Right atrium auricular region (tissue), 2 donors: ENCODE measurements at places on chromosomes 4 and X. TPM values are rescaled to one million over a fixed set of nuclear protein-coding genes. Genes with fewer than 3 reads are reported as not detected.

DNA sequence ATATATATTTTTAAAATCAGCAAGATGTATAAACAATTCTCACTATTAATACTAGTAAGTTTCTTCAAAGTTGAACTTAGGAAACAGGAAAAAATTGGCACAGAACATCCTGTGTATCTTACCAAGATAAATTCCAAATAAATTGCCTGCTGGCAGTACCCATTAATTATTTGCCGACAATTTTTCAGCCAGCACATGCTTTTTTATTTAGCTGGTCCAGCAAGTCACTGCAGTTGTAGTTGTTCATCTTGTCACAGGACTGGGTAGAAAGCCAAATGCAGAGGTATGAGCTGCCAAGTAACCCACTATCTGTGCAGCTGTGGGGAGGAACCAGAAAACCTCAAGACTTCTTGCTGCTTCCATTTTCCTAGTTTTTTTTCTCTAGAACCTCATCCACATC, 113.4 kb downstream of the PACRGL start:
- no peak for DNase-seq

USP17L28 gene
- not detected for total RNA-seq

DNA sequence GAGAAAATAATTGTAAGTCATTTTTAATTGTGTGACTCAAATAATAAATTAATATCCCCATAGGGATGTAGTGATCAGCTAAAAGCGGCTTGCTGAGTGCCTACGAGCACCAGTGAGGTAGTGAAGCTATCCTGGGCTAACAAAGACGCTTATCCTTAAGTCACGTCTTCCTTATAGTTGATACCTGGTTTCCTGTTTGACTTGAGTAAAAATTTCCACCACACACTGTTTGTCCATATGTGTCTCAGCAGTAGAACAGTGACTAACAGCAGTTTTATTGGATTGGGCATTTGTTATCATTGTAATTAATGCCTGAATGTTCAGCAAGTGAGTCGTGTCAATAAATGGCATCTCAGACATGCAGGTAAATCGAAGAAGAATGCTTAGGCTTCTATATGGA, 241.1 kb downstream of the GRXCR1 start:
- DNase-seq = no peak

- no peak for DNase-seq
Observed at GRCh38 chr4:5409972-5410618, 298.3 kb downstream of the EVC2 start.

SPON2 gene
- total RNA-seq = 13.0 TPM

DNA sequence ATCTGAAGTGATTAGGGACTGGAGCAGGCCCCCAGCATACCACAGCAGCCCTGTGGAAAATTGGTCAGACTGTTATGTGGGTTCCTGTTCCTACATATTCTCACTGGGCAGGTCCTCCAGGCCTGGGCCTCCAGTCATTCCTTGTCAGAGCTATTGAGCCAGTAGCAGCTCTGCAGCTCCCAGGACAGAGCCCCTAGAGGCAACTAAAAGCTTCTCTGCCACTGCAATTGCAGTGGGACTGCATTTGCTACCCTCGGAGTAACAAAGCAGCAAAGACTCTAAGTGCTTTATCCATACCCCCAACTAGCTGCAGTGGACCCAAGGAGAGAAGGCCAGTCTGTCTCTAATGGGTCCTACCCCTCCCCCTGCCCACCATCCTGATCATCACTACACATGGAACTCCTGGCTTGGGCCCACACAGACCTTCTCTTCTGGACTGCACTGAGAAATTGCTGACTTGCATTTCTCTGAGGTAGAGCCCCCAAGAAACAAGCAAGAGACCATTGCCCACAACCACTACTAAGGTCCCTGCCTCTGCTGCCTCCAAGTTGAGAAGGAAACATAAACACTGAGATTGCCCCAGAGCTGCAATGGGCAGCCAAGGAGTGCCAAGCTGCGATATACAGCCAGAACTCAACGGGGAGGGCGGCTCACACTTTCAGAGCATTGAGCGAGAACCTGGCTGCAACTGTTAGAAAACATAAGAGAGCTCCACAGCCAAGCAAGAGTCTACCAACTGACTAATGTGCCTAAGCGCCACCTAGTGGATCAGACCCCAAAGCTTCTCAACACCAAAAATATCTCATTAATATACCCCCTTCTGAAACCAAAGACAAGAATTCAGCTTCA, 738.7 kb upstream of the NDST4 start:
- no peak for DNase-seq

DNA sequence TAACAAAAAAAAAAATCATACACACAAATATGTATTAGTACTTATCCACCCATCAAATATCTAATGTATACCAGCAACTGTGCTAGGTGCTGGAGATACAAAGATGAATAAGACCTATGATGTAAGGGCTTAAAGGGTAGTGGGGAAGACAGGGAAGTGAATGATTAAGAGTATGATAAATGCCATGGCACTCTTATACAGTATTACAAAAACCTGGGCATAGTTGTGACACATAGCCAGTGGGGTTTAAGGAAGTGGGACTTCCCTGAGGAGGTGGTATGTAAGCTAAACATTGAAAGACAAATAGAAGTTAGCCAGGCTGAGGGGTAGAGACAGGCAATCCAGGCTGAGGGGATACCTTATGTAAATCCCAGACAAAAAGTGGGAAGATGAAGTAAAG, 23.5 kb downstream of the CHM start:
- no peak for DNase-seq

- DNase-seq = peak; percentile 72
Observed at GRCh38 chr4:26141911-26142638, 178.7 kb upstream of the RBPJ start.
